ENCODE measurements at places on chromosomes 7 and 10.

- no peak for DNase-seq
Observed at GRCh38 chr10:33071857-33072256, 113.8 kb upstream of the ITGB1 start.

DNA sequence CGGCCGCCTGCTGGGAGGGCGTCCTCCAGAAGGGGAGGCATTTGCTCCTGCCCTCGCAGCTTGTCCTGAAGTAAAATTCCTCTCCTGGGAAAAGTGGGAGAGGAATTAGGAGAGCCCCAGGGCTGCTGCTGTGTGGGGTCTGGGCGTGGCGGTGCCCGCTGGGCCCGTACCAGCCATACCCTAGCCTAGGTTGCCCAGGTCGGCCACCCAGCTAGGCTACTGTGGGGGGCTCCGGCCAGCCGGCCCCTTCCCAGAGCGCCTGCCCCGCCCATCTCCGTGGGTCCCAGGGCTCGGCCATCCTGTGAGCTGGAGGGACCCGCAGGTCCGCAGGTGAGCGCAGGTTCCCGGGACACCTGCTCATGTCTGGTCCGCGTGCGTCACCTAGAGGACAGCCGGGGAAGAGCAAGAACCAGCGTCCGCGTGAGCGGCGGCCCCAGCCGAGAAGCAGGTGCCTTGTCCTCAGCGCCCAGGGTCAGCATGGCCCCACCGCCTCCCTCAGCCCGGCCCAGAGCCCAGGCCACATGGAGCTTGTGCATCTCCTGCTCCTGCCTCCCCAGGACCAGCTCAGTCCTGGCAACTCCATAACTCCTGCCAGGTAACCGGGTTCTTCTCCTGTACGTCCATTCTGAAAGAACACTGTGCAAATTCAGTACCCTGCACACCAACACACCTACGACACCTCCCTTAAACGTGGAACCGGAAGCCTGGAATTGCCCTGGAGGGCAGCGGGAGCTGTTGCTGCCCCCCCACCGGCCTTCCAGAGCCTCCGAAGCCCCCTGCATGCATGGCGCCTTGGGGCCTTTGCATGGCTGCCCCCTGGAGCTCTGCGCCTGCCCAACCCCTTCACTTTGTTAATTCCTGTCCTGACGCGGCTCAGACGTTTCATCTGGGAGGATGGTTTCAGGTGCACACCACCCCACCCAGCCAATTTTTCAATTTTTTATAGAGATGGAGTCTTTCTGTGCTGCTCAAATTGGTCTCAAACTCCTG is 22.8 kb upstream of the FOXL3 start:
- DNase-seq, result no peak

- no peak for DNase-seq
Observed at GRCh38 chr7:83161899-83162401, 734 bp downstream of the PCLO start.

DNA sequence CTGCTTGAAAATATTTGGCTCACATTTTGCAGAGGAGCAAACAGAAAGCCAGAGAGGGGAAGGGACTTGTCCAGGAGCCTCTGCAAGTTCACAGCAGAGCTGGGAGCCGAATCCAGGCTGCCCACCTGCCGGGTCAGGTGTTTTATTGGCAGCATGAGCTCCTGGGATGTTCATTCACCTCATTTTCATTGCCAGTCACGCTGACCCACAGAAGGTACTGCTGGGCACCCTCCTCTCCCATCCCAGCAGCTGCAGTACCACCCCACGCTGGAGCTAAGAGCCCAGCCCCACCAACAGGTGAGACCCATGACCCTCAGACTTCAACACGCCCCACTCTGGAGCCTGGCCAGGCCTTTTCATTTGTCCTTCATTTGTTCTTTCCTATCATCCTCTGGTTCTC is 102.7 kb downstream of the GRID1 start:
- no peak for DNase-seq

DNA sequence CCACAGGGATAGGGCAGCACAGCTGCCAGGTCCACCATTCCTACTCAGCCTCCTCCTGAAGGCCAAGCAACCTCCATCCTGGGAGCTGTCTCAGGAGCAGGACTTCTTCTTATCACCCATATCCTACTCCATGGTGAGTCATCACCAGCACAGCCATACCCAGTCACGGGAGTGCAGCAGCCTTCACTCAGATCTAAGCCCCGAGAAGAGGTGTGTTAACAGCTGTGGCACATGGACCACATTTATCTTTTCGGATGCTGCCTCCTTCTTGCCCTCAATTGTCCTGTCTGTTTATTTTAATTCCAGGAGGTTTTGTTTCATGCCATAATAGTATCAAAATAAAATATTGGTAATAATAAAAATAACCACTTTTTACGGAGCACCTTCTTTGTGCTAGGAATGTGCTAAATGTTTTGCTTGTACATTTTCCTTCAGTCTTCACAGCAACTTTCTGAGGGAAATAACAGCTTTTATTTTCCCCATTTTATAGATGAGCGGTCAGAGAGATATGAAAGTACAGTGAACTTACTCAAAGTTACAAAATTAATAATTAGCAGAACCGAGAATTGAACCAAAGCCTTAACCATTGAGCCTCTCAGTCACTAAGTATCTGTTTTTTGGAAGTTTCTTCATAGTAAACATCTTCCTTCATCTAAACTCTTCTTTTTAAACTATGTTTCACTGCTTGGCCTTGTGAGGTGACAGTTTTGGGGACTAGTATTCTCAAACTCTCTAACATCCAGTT is 2.5 kb upstream of the KEL start:
- DNase-seq, result no peak

GRCh38 chr10:132382231-132382922 is 14.6 kb upstream of the PWWP2B start:
- peak; percentile 91 for DNase-seq

DNA sequence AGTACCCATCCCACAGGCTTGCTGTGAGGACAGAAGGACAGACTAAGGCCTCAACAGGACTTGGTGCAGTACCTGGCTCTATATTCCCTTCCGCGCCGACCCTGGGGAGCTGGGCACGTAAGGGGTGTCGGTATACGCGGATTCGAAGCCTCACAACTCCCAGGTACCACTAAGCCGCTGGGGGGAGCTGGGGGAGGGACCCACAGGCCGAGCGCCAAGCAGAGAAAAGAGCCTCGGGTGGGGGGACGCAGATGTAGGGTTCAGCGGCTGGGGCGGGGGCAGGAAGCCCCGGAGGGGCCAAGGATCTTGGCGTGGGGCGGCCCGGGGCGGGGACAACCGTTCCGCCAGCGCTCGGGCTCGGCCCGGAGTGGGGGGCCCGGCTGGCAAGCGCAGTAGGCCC is 126.4 kb upstream of the ZNF746 start:
- DNase-seq, result peak; percentile 22

GRCh38 chr10:77603534-77603927 is 34.1 kb downstream of the KCNMA1 start:
- DNase-seq, result no peak

GRCh38 chr10:369684-370448 is 234.6 kb downstream of the ZMYND11 start:
- peak; percentile 90 for DNase-seq

DNA sequence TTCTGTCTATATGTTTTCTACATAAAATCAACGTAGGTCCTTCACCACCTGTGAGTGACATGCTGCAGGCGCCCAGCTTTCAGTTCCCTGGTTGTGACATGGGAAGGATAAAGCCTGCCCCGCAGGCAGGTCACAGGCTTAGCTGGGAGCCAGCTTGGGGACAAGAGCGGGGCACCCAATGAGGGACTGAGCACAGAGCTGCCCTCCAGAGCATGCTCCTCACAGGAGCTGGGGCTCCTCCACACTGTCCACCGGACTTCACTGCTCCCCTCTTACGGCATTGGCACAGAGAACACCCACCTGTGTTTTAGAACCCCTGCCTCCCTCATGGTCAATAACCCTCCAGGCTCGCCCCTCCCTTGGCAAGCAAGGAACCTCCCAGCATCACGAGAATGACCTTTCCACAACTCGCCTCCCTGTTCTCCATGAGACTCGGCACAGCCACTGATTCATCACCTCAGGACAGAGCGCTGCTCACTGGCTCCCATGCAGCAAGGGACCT is 187.1 kb downstream of the TNS3 start:
- DNase-seq, result no peak

GRCh38 chr10:127576740-127577161 is 27.6 kb downstream of the NPS start:
- DNase-seq, result no peak
